NCI-H187 treated with DMSO at 0.1 percent for 48 hours (cell line): ENCODE measurements at places on chromosomes 16 and 17.
A peak's percentile ranks its signal among the peaks of the same experiment; 100 is the strongest.

DNA sequence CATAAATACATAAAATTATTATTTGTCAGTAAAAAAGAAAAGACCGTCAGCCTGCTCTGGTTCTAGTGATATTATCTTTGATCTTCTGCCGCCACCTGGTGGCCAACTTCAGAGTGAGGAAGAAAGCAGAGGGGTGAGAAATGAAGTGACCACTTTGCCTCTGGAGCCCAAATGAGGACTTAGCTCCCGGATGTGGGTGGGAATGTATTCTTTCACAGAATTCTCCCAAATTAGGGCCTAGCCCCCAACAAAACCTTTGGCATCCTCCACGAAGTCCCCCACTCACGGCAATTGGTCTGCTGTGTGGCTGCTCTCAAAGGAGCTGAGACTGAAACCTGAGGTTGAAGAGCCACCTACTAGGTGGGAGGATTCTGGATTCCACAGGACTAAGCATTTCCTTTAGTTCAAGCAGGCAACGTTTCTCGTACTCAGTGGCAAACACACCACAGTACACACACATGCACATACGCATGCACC lies 4.9 kb upstream of the ZNF267 start:
- DNase-seq, result no peak

- DNase-seq, result no peak
Observed at GRCh38 chr16:28104404-28104803, 40.9 kb upstream of the GSG1L start.

- DNase-seq, result no peak
Observed at GRCh38 chr17:556431-556995, 158.1 kb downstream of the VPS53 start.

DNA sequence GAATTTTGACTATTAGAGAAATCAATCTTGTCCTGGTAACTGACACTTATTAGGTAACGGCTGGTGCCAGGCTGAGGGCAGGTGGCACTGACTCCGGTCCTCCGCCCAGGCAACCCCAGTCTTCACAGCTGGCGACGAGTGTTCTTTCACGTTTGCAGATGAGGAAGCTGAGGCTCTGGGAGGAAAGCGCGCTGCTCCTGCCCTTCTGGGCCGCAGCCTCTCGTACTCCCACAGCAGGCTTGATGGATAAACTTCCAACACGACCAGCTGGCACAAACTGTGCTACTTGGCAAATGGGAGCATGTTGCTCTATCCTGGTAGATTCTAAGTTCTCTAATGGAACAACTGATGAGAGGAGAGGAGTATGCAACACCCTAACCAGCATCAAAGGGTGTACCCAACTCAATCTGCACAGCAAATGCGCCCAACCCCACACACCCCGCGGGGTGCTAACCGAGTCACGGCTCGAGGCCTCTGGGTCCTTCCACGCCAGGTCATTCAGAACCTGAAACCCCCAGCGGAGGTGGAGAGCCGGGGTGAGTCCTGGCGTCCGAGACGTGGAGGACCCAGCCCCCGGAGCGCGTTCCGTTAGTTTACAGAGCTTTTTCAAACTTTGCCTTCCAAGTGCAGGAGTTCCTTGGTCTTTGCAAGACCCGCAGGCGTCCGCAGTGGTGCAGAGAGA lies 477 bp upstream of the SLC47A1 start:
- no peak for DNase-seq

- DNase-seq, result no peak
Observed at GRCh38 chr17:79303641-79304205, 229.1 kb downstream of the ENGASE start.

DNA sequence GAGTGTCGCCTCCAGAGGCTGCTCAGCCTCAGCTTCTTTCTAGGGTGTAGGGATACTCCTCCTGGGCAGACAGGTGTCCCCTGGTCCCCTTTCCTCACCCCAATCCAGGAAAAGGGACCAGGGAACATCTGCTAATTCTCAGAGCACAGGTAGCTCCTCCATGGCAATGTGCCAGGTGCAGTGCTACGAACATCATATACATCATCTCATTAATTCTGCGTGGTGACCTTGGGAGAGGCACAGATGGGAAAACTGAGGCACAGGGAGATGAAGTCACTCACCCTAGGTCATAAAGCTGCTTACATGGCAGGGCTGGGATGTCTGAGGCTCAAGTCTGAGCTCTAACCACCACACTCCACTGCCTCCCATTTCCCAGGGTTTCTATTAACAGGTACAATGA lies 11.7 kb downstream of the HDAC5 start:
- no peak for DNase-seq

DNA sequence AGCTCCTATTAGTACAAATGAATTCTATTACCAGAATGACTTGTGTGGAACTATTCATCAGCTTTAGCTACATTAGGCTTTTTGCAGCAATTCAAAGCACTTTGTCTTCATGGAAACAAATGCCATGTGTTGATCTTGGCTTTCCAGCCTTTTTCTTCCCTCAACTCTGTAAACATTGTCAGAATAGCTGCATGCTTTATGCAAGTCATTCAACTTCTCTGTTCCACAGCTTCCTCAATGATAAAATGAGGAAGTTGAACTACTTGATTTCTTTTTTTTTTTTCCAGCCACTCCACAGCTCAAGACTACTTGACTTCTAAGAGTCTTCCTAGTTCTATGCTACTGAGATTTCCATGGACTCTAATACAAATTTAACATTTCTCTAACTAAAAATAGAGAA lies 41.1 kb downstream of the KIAA0753 start:
- no peak for DNase-seq

- no peak for DNase-seq
Observed at GRCh38 chr17:76626442-76626841, 17.1 kb downstream of the ST6GALNAC1 start.

DNA sequence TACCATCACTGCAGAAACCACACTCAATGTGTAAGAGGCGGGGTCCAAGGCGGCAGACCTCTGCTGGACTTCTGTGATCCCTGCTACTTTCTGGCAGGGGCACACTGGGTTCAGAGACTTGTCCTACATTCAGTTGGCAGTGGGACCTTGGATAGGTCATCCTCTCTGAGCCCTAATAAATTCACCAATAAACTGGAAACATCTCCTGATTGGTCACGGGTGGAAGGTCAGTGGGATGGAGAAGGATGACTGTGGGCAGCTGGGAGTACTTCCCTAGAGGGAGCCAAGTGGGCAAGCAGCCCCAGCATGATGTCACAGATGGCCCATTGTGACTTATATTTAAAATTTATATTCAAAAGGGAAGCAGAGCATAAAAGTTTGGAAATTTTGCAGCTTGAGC lies 49.7 kb downstream of the RNF112 start:
- no peak for DNase-seq

DNA sequence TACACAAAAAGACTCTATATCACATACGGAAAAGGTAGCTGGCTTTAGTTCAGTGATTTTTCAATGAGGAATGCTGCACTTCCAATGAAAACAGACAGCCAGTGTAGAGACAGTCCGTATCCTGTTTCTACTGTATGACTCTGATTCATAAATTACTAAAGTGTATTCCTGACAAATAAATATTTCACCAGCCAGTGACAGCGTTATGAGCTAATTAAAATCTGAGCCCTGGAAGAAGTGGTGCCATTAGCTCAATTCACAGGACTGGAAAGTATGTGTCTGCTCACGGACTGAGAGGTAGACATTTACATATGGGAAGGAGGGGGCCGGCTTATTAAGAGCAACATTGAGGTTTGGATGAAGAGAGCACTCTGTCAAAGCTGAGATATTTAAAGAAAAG lies 207.9 kb upstream of the RBFOX1 start:
- no peak for DNase-seq

DNA sequence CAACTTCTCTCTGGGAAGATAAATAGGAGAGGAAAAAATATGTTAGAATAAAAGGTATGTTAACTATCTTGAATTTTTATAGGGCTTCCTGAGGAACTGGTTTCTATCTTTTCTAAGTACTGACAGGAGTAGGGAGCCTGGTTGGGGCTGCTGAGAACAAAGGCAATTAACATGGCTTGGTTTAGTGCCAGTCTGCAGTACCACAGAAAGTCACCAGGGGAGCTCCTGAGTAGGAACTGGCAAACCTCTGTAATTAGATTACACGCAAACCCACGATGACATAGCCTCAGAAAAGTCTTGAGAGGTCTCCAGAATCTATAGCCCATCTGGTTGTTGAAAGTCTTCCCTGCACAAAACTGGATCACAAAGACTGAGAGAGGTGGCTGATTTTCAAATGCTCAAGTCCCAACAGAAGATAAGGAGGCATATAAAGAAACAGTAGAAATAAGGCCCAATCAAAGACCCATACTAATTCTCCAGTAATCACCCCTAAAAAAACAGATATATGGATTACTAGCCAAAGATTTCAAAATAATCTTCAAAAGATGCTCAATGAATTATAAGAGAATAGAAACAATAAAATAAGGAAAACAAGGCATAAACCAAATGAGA lies 11.7 kb upstream of the CNTNAP4 start:
- no peak for DNase-seq

DNA sequence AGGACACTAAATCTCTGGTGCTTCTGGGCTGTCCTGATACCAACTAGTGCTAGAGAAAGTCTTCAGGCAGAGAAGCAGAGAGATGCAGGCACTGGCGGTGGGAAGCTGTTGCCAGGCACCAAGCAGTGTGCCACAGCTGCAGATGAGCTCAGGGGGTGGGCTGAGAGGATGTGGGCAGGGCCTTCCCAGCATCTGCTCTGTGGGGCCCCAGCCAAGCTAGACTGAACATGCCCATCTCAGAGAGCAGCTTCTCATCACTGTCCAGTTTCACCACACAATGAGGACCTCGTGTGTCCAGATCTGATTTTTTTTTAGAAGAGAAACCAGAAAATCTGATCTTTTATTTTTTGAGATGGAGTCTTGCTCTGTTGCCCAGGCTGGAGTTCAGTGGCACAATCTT lies 17.1 kb downstream of the PSKH1 start:
- no peak for DNase-seq

DNA sequence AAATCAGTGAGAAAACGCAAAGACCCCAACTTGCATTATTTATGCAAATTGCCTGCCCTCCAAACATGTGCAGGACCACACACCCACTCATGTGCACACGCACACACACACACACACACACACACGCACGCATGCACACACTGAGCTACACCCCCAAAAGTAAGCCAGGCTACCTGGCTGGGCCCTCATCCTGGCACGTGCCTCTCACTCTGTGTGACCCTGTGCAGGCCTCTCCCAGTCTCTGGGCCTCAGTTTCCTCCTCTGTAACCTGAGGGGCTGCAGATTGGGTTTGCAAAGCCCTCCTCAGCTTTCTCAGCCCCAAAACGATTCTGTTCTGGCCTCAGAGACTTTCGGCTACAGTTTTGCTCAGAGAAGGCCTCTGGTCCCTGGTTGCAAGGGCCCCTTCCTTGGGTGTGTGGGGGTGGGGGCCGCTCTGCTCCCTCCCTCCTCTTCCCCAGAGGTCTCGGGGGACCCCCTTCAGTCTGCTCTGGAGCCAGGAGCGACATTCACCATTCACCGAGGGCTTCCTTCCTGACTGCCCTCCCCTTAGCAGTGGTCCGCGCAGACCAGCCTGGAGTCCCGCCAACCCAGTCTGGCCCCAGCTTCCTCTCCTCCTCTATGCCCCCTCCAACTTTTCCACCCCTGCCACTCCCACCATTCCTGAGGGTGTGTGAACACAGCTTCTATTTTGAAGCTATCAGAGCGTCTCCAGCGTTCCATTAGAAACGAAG lies 5.4 kb upstream of the PIK3R6 start:
- no peak for DNase-seq

- no peak for DNase-seq
Observed at GRCh38 chr17:1830288-1830687, 483 bp downstream of the RPA1 start.

GRCh38 chr17:56489980-56490379 lies 103.5 kb upstream of the NOG start:
- DNase-seq, result no peak

DNA sequence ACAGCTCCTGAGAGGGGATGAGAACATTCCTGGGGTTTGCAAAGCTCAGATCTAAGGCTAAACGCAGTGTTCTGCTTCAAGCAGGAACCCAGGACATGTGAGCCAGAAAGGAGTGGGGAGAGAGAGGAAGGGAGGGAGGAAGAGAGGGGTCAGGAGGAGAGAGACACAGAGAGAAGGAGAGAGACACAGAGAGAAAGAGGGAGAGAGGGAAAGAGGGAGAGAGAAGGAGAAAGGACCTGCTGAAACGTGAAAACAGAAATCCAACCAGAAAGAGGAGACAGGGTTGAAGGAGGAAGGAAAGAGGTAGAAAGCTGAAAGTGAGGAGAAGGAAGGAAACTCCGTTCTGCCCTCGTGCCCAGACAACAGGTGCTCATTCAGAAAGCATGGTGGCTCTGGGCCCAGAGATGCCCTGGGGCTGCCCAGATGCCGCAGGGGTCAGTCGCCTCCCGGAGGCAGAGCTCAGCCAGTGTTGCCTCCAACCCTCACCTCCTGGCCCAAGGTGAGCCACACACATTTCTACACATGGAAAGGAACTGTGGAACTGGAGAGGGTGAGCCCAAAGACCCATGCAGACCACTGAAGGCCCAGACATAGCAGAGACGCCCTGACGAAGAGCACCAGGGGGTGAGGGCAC lies 49.0 kb upstream of the ENPP7 start:
- no peak for DNase-seq

DNA sequence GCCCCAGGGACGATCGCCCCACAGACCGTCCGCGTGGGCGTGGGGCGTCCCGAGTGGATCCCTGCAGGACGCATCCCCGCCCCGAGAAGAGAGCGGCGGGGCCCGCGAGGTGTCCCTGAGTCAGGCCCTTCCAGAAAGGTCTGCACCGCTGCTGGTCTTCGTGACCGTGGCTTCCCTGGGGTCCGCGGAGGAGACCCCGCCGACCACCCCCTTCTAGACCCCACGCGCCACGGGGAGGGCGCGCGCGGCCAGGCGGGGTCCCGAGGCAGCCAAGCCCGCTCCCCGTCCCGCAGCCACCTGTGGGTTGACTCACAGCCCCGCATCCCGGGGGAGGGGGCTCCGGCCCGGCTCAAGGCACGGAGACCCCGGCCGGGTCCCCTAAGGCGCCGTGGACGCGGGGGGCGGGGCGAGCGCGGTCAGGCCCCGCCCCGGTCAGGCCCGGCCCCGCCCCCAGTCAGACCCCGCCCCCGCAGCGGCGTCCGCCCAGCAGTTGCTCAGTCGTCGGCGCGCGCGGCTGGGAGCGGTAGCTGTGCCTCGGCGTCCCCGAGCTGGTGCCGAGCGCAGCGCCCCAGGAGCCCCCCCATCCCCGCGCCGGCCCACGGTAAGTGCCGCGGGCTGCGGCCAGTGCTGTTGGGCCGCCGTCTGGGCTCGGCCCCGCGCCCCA lies at the start of gene BAIAP3:
Gene BAIAP3, plus strand, starts transcription at position 497 of the 664 bp plus-strand sequence. CDS start 4,905 bp downstream, outside the sequence.
- DNase-seq, result no peak

GRCh38 chr17:56735842-56736241 lies 97.9 kb downstream of the C17orf67 start:
- DNase-seq, result no peak

- DNase-seq, result no peak
Observed at GRCh38 chr17:79654350-79654959, 43.6 kb upstream of the RBFOX3 start.

- DNase-seq, result no peak
Observed at GRCh38 chr17:50087912-50088405, 7.2 kb upstream of the PDK2 start.

- peak; percentile 14 for DNase-seq
Observed at GRCh38 chr17:56939869-56940484, 20.9 kb downstream of the COIL start.

GRCh38 chr16:73234496-73234895 lies 186.6 kb upstream of the ZFHX3 start:
- DNase-seq, result no peak
